Stimulated activated CD4-positive, alpha-beta T cell treated with anti-CD3 and anti-CD28 coated beads, Interleukin-1b, Interleukin-23, amount 100 ng/mL, for 1 hour (primary cell): ENCODE measurements at places on chromosomes 2 and 18.

DNA sequence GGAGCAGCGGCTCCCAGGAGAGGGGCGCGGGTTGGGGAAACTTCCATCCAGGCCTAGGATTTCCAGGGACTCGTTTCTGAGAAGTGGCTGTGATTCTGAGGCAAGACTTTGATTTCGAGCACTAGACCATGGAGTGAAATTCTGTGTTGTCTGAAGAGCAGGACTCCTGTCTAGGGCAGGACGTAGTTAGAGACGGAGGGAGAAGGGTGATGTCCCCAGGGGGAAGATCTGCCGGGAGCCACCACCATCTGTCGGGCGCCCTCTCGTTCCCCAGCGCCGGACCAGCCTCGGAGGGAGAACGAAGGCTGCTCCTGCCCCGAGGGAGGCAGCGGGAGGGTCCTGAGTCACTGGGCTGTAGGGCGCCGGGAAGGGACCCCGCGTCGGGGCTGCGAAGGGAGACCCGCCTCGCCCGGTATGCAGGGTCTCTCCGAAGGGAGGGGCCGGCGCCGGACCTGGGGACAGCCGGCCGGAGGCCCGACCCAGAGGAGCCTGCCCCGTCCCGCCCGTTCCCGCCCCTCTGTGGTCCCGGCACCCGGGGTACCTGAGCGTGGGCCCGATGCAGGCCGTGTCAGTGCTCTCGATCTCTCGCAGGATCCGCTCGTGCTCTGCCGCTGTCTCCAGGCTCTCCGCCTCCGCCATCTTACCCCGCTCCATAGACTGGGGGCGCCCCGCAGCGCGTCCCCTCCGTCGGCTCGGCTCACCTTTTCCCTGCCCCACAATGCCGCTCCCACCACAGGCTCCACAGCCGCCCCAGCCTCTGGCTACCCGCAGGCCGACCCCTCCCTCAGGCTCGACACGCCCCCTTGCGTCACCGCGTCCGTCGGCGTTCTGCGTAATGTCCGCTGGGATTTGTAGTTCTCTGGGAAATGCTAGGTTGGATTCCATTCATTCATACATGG lies at the start of gene EXOC6B:
EXOC6B (minus strand) TSS at position 777 of the 899 bp plus-strand sequence.
- DNase-seq: peak; percentile 54

- no peak for DNase-seq
Observed at GRCh38 chr2:113965644-113966043, 75.8 kb downstream of the ACTR3 start.

DNA sequence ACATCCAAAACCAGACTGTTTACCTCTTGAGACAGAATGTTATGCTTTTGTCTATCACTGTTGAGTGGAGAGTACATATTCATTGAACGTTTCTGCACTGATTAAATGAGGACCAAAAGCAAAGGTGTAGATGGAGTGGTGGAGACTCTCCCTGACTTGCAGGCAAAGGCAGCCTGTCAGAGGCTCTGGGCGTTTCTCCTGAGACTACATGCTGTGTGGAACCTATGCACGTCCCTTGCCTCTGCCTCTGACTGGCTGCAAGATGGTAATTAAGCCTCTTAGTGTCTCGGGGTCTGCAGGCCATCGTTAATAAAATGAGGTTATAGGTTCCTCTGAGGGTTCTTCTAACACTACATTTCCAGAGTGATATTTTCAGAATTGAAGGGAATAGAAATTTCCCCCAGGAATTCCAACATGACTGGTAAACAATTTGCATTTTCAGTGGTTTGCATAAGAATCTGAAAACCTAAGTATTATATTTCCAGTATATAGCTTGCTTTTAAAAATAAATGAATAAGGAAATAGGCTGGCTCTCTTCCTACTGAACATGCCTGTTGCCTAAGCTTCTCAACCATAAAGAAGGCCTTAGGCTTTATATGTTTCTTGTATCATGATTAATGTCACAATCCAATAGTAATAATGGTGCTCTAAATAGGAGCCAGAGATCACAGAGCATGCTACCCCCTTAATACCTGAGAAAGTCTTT lies 107.4 kb downstream of the FTCDNL1 start:
- DNase-seq: no peak

DNA sequence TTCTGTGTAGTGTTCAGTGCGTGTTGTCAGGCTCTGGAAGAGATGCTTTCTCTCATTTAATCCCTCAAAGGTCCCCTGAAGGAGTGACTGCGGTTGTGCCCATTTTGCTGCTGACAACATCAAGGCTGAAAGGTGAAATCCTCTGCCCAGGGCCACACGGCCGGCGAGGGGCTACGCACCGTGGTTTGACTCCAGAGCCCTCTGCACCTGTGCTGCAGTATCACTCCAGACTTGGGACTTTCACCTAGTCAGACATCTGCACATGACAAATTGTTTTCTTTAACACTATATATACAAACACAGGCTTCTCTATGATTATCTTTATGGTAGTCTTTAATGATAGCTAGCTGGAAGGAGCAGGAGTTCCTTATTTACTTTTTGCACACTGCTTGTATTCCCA lies 90.2 kb downstream of the ARMC9 start:
- no peak for DNase-seq

GRCh38 chr2:163132850-163133249 lies 294.3 kb upstream of the KCNH7 start:
- DNase-seq: no peak

GRCh38 chr18:22394428-22394827 lies 23.3 kb downstream of the CTAGE1 start:
- no peak for DNase-seq

- DNase-seq: no peak
Observed at GRCh38 chr2:80858965-80859364, 554.4 kb upstream of the LRRTM1 start.

DNA sequence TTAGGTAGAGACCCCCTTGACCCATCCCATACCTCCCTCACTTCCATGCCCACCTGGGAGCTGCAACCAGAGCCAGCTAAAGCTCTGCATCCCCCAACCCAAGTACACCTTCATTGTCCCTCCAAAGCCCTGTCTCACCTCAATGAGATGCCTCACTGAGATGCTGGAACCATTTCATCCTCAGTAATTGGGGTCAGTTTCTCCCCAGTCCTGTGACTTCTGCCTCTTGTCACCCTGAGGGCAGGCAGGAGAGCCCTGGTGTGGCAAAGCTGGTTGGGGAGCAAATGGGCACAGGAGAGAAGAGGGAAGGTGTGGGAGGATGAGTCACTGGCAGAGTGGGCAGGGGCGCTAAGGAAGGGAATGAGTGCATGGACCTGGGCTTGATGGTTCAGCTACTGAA lies 27.9 kb upstream of the NT5DC4 start:
- DNase-seq: no peak

- DNase-seq: no peak
Observed at GRCh38 chr2:188235364-188235763, 56.3 kb upstream of the GULP1 start.

DNA sequence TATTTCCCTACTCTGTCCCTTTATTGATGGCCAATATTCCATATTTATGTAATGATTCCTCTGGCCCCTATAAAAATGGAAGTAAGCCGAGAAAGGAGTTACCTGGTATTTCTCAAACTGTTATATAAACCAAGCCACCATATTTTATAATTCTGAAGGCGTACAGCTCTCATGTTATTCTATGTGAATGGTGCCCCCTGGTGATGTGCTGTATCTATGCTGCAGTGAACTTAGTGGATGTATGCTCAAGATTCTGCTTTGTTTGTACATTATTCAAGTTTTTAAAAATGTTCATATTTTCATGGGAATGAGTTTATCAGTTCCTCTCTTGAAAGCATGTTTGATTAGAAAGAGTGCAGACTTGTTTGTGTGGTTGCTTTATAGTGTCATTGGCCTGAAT lies 194.5 kb upstream of the LRRTM1 start:
- DNase-seq: no peak

GRCh38 chr2:101197814-101198213 lies 46.6 kb upstream of the TBC1D8 start:
- no peak for DNase-seq

- DNase-seq: no peak
Observed at GRCh38 chr2:189613650-189614420, 33.2 kb upstream of the SLC40A1 start.

GRCh38 chr2:216205486-216205885 lies 96.3 kb downstream of the XRCC5 start:
- DNase-seq: no peak

DNA sequence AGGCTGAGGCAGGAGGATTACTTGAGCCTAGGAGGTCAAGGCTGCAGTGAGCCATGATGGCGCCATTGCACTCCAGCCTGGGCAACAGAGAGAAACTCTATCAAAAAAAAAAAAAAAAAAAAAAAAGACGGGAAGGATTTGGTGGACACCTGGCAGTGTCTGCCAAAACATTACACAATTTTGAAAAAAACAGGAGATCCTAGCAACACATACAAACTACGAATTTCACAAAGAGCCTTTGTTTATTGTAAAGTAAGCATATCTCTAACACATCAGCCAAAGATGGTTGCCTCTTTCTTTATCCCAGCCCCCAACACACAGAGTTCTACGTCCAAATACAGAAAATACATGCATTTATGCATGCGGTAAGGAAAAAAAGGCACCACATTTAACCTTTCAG lies 7.6 kb downstream of the GPR45 start:
- DNase-seq: no peak

GRCh38 chr2:104757056-104757455 lies 96.9 kb upstream of the POU3F3 start:
- DNase-seq: no peak

- no peak for DNase-seq
Observed at GRCh38 chr18:79933765-79934164, 17.7 kb downstream of the SLC66A2 start.

GRCh38 chr2:207317378-207317984 lies 151.7 kb upstream of the KLF7 start:
- DNase-seq: no peak

GRCh38 chr18:42644729-42645131 lies 470.8 kb downstream of the RIT2 start:
- no peak for DNase-seq

- no peak for DNase-seq
Observed at GRCh38 chr2:27502142-27502541, 5.5 kb downstream of the GCKR start.

DNA sequence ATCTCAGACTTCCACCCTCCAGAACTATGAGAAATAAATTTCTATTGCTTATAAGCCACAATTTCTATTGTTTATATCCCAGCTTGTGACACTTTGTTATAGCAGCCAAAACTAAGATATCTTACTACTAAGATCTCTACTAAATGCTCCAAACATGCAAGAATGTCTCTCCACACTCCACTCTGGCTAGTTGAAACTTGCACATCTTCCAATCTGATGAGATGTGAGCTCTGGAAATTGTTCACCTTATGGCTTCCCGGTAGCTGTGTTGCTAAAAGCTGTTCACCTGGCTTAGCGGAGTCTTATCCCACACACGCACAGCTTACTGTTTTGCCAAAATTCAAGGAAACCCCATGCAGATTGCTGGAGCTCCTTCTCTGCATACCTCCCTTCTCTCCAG lies 43.9 kb downstream of the PKDCC start:
- no peak for DNase-seq

GRCh38 chr2:126874961-126875360 lies 23.7 kb upstream of the TEX51 start:
- no peak for DNase-seq

- DNase-seq: no peak
Observed at GRCh38 chr2:54424555-54425163, 31.5 kb upstream of the SPTBN1 start.

DNA sequence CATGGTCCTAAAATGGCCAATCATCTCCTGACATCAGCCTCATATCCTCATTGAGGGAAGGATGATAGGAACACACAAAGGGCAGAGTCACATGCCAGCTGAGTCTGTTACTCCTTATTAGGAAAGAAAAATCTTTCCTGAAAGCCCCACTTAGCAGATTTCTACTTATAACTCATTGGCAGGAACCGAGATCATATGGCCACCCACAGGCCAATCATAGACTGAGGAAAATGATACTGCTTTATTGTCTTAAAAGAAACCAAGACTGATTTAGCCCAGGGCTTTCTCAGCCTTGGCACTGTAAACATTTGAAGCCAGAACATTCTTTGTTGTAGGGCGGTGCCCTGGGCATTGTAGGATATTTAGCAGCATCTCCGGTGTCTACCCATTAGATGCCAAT lies 18.7 kb downstream of the GKN2 start:
- DNase-seq: no peak

DNA sequence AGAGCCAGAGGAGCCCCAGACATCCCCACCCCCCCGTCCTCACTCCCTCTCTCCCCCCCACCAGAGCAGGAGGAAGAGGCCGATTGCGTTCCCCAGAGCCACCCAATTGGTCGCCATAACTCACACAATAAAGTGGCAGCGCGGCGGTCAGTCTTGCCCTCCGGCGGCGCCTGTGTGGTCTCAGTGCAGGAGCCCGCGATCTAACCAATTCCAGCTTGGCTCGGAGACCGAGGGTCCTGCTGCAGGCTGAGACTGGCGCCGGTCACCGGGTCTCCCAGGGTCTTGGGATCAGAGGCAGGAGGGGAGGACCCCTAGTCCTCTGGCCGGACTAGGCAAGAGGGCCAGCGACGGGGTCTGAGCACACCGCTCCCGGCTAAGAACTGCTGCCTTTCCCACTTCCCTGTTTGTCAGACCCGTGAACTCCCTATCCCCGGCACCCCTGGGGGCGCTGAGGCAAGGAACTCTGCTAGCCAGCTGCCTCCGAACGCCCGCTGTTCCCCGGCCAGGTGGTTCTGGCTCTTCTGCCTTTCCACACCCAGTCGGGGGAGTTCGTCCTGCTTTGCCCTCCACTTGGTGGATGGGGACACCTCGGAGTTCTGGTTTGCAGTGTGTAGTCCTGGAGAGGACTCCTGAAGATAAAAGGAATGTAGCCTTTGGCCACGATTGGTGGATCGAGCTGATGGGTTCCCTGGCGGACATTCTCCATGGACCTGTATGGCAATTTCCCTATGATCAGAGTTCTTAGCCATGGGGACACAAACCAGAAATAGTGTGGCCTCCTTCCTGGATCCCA lies 1.0 kb upstream of the HOXD12 start:
- DNase-seq: no peak

DNA sequence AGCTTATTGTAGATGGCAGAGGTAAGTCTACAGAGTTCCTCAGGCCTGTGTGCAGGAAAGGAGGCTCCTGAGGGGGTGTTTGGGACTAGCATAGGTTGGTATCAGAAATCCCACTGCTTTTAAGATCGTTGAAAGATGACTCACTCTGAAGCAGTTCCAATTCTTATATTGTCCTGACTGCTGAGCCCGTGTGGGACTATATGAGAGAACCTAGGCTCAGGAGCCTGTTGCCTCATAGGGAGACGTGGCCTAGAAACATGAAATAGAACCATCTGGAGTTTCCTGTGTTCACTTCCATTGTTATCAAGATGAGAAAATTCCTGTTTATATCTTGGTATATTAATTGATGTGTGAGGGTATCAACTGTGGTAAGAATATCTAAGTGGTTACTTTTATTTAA lies 5.7 kb downstream of the CCT7 start:
- DNase-seq: no peak

GRCh38 chr2:30681022-30681421 lies 126.2 kb downstream of the CAPN13 start:
- no peak for DNase-seq

- no peak for DNase-seq
Observed at GRCh38 chr2:230739961-230740360, 27.3 kb downstream of the CAB39 start.

DNA sequence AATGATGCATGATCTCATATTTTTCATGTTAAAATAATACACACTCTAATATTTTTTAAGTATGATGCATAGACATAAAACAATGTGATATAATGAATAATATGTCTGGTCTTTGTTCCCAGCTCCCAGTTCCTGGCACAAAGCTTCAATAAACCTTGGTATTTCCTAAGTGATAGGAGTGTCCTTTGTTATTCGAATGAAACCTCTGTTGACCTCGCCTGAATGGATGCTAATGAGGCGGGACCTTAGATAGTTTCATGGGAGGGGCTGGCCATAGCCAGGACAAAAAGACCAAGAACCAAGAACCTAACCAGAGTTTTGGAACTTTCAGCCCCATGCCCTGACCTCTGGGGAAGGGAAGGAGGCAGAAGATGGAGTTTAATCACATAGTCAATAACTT lies 257.7 kb upstream of the COPS8 start:
- DNase-seq: no peak
